ENCODE measurements at places on chromosomes 6 and 20. TPM values are rescaled to one million over a fixed set of nuclear protein-coding genes. Genes with fewer than 3 reads are reported as not detected.
A peak's percentile ranks its signal among the peaks of the same experiment; 100 is the strongest.

DNA sequence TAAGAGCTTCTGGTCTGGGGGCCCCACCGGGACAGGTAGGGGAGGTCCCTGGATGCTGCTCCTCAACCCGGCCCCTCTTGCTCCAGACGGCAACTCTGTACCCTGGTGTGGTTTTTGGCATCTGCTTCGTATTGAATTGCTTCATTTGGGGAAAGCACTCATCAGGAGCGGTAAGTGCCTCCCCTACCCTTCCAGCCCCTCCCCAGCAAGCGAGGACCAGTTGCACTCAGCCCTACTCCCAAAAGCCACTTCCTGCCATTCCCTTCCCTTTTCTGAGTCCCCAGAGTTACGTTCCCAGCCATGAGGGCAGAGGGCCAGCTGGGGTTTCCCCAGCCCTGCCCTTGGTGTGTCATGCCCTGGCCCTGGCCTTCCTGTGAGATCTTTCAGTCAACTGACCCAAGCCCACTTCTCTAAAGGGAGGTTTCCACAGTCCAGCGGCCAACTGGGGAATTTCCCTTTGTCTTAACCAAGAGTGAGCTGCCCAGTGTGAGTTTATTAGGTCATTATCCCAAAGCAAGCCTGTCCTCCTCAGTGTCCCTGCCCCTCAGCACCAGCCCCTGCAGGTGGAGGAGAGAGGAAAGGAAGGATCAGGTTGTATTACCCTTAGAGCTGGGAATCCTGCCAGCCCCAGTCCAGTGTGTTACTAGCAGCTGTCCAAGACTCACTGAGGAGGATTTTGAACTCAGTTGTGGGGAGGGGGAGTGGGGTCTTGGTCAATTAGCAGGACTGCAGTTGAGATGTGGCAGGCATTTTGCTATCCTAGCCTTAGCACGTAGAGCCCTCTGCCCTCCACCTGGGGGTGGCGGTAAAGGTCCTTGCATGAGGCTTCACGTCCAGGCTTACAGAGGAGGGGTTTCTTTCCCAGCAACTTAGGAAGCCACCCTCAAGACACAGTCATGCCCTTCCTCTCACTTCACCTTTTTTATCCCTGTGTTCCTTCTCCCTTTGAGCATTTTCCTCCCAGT lies 45.8 kb downstream of the TM9SF4 start:
- peak; percentile 88 for DNase-seq

Gene DSP
- total RNA-seq: 95.4 TPM

- DNase-seq: no peak
These were observed 47.2 kb upstream of the TMEM244 start for GRCh38 chr6:129908356-129908755.

Gene HLA-DRB1
- total RNA-seq: not detected

GRCh38 chr6:167116109-167116837 lies 6.6 kb upstream of the CCR6 start:
- no peak for DNase-seq

DNA sequence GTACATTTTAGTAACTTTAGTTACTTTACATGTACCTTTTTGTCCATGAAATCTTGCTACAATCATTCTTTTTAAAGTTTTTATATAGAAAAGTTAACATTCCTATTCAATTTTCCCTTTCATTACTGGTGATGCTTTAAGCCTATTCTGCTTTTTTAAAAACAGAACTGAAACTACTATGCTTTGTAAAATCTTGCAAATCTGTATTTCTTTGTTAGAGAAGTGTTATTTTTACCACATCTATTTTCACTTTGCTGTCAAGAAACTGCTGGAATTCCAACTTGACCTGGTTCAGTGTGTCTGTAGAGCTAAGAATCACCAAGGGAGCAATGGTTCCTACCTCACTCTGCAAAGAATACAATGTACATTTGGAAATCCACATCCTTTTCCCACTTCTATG lies 21.8 kb upstream of the SAMD5 start:
- DNase-seq: no peak

Gene KIAA0408
- total RNA-seq: not detected

DNA sequence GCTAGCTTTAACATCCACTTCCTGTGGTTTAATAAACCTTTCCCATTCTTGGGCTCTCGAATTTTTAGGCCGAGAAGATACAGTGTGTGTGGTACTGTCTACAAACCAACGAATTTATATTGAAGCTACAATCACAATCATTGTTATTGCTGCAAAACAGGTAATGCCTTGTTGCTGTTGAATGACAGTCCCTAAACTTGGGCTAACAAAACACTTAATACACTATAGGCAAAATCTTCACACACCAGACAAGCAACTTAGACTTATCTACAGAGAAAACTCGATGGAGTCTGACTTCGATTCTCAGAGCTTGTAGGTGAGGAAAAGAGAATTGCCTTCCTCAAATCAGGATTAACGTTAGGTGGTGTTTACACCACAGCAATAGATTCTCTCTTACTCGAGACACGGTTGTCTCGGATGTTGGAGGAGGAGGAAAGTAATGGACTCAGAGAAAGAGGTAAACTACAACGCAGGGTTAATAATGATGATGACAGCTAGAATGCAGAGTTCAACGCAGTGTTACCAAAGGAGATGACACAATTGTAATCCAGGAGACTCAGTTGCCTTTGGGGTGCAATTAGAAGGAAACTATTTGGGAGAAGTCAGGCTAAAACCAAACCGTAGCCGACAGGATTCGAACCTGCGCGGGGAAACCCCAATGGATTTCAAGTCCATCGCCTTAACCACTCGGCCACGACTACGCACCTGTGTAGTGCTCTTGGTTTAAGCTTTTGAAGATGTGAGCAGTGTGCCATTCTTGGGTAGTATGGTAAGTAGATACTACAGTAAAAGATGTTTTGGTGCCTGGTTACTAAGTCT lies 32.5 kb upstream of the ZNF184 start:
- DNase-seq: peak; percentile 43

GRCh38 chr6:170561555-170561954 lies 7.4 kb downstream of the TBP start:
- DNase-seq: no peak

- DNase-seq: no peak
These were observed 162.2 kb downstream of the GJA1 start for GRCh38 chr6:121597654-121598053.
